T-cell (primary cell): ENCODE measurements at places on chromosomes 12 and 14.

DNA sequence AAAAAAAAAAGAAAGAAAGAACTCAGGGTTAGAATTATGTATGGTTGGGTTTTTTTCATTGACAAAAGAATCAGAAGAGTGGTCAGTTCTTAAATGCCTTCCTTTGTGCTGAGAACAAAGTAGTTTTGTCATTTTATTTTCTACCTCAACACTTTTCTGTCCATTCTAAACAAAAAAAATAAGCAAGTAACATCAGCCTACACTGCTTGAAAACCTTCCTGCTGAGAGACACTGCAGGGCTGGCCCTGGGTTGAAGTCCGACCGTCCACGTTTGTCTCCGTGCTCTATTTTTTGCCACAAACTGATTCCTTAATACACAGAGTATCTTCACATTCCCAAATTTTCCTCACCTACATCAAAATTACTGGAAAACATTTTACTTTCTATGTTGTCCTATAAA is 211.6 kb upstream of the PDZRN4 start:
- DNase-seq = no peak

GRCh38 chr12:132908145-132909029 is 21.0 kb upstream of the CHFR start:
- peak; percentile 98 for DNase-seq

- no peak for DNase-seq
Observed at GRCh38 chr12:21289698-21290097, 45.0 kb downstream of the SLCO1A2 start.

GRCh38 chr12:66345212-66345611 is 42.9 kb downstream of the HELB start:
- DNase-seq = no peak

- no peak for DNase-seq
Observed at GRCh38 chr12:44511289-44511688, 364.8 kb downstream of the NELL2 start.

DNA sequence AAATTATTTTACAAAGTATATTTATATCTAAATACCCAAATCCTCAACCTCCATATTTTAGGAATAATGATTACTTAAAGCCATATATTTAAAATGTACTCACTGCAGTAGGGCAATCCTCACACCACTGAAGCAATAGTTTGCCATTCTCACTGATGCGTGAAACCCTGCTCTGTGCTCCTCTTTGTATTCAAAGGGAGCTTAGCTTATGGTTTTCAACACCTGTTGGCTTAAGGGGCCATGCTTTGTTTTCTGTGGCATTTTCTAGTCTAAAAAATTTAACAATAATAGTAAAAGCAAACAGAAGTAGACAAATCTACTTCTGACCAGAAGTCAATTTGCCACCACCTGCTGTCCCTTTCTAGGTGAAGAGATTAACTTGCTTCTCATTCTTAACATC is 294.6 kb downstream of the FLRT2 start:
- no peak for DNase-seq

- no peak for DNase-seq
Observed at GRCh38 chr14:96051642-96052540, 12.7 kb downstream of the C14orf132 start.

DNA sequence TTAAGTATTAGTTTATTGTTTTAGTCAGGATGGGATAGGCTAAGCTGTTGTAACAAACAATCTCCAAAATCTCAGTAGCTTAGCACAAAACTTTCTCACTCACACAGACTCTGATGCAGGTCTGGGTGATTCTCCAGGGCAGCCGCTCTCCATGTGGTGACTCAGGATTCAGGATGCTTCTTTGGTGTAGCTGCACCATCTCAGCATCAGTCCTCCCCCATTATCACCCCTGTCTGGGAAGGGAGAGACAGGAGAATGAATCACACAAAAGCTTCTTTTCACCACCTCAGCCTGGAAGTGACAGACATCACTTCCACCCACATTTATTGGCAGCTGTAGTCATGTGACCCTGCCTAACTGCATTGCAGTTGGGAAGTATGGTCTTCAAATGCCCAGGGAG is 142.3 kb downstream of the DICER1 start:
- no peak for DNase-seq

DNA sequence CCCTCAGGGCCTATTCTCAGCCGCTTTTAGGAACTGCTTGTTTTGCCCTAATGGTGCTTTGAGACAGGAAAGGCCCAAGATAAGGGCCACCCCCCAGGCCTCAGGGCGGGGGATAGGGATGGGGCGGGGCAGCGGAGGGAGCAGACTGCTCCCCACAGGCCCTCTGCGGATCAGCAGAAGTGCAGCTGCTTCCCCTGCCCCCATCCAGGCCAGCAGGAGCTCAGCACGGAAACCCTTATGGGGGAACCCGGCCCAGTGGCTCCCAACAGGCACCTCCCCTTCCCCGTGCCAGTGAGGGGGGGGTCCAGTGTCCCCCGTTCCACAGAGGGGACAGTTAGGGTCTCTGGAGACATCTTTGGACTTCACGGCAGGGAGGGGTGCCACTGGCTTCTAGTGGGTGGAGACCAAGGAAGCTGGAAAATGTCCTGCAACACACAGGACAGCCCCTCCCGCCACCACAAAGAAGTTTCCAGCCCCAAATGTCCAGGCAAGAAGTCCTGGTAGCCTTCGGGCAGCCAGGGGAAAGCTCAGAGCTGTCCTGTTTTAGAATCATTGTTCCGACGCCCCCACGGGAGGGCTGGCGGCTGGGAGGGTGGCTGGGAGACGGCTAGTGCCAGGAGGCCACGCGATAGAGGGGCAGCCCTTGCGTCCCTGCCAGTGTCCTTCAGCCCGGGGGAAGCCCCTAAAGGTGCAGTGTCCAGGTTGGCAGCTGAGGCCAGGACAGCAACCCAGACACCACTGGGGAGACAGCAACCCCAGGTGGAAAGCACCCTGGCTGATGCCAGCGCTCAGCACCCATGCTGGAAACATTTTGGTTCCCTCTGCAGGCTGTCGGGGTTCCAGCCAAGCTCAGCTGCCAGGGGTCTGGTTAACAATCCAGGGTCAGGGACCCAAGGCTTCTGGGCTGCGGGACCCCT is 10.4 kb upstream of the GPR132 start:
- no peak for DNase-seq

DNA sequence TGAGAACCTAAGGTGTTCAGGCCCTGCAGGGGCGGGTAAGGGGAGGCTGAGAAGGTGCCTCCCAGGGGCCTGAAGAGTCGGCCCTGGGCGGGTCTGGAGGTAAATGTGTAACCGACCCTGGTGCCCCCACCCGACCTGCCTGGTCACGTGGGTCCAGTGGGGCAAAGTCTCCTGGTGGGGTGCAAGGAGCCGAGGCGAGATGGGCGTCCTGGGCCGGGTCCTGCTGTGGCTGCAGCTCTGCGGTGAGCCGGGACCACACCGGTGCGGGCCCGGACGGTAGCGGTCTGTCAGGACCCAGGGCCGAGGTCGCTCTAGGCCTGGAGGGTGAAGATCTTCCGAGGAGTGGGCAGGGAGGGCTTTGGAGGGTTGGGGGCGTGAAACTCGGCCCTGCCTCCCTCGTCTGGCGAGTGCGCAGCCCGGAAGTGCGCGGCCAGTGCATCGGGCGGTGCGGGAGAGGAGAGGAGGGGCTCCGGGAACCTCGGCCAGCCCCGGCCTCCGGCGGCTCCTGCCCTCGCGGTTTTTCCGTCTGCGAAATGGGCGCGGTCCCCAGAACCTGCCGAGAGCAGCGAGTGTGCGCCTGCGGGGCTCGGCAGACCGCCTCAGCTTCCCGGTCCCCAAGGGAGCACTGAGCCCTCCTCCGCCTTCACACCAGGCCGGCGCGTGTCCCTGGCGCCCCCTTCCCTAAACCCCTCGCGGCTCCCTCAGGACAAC is at the start of gene AMN:
AMN (plus strand) TSS at position 174 of the 711 bp plus-strand sequence; CDS start at position 200, 26 bp downstream.
- no peak for DNase-seq

DNA sequence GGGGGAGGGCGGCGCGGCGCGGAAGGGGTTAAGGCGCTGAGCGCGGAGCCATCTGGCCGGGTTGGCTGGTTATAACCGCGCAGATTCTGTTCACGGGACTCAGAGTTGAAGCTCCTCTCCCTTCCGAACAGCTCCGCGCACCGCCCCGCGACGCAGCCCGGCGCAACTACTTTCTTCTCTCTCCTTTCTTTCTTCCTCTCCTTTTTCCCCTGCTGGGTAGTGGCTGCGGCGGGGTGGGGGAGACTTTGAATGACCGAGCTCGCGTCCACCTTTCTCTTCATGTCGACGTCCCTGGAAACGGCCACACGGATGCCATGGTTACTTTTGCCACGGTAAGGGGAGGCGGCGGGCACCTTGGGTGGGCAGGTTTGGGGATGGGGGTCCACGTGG is at the start of gene NTF3:
NTF3 (plus strand) TSS at position 98 of the 390 bp plus-strand sequence; CDS start at position 315, 217 bp downstream.
- DNase-seq = no peak

GRCh38 chr14:61281948-61282275 is 774 bp upstream of the TMEM30B start:
- DNase-seq = no peak

- no peak for DNase-seq
Observed at GRCh38 chr12:40770781-40771180, 78.5 kb downstream of the CNTN1 start.

DNA sequence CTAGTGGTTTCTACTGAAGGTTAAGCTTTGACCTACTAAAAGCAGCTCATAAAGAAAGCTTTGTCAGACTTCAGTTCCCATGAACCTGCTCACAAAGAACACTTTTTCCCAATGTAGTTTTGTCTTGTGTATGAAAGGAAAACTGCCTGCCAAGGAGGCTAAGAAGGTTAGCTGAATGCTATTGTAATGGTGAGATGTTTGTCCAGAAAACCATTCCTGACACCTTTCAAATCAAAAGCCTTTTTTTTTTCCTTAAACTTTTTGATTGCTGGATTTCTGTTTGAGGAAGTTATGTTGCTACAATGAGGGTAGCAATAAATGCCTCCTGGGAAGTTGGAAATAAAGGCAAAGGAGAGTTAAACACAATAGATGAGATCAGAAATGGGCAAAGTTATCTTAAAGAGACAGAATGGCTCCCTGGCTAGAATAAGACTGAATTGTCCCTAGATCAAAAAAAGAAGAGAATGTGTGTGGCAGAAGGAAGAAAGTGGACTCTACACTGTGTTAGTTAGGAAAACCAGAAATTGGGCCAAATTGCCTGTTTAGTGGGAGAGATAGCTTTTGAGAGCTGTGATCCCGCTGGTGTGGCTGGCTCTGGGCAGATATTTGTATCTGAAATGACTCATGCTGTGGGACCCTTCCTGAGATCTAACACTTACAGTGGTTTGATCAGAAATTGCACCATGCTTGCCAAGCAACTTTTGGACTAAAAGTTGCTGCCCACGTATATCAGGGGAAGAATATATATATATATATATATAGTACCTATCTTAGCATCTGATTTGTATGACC is 27.5 kb downstream of the TECPR2 start:
- DNase-seq = no peak

DNA sequence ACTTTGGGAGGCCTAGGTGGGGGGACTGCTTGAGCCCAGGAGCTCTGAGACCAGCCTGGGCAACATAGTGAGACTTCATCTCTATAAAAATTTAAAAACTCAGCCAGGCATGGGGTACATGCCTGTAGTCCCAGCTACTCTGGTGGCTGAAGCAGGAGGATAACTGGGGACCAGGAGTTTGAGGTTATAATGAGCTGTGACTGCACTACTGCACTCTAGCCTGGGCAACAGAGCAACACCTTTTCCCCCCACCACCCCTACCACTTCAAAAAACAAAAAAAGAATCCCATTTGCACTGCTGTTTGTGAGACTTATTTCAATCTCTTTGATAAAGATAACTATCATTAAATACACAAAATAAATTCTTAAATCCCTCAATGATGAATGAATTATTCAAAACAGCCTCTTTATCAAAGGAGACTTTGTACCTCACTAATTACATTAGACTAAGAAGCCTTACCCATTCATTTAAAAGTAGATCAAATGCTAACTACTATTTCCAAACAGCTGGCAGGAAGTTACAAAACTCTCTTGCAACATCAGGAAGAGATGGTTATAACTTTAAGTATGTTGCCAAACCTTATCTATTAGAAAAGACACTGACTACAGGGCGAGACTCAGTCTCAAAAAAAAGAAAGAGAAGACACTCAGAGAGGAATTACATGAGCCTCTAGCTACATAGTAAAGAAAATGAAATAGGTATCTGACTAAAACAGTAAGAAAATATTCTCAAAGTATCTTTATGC is 14.7 kb downstream of the BLTP3B start:
- DNase-seq = no peak

DNA sequence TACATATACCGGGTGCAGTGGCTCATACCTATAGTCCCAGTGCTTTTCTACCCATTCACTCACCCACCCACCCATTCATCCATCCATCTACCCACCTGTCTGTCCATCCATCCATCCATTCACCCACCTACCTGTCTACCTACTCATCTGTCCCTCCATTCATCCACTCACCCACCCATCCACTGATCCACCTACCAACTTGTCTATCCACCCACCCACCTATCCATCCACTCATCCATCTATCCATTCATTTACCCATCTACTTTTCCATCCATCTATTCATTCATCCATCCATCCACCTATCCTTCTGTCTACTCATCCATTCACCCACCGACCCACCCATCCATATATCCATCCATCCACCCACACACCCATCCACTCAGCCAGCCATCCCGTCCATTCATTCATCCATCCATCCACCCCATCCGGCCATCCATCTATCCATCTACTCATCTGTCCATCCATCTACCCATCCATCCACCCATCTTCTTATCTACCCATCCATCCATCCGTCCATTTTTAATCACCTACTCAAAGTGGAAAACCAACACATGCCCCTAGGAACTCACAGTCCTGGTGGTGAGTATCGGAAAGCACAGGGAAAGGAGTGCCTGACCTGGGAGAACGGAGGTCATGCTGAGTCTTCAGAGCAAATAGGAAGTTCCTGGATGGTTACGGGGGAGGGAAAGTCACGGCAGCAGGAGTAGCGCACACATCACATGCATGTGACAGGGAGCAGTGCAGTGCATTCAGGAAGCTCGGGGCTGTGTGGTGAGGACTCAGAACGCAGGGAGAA is 20.0 kb downstream of the DDX51 start:
- DNase-seq = no peak

- no peak for DNase-seq
Observed at GRCh38 chr12:25194214-25194613, 746 bp downstream of the DNAI7 start.

DNA sequence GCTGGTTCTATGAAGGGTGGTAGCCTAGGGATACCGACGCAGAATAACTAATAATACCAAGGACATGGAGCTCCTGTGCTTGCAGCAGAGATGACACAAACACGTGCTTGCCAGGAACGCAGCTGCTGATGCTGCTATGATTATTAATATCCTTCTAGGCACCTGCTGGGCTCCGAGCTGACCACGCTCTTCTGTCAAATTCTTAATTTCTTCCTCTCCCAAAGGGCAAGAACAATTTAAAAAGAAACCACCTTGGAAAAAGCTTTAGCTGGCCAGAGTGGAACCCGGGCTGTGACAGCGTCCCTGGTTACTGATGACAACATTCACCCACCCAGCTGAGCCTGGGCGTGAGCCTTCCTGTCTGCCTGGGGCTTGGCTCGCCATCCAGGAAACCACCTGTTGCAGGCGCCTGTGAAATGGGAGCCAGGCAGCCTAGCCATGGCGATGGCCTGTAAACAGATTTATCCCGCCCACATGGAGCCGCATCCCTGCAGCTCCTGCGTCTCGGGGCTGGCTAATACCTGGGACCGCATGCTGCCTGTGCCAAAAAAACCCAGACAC is 28.8 kb downstream of the CLMN start:
- no peak for DNase-seq

- no peak for DNase-seq
Observed at GRCh38 chr12:65277994-65278575, 398 bp upstream of the MSRB3 start.
